Effector CD4-positive, alpha-beta T cell (primary cell): ENCODE measurements at places on chromosomes 6 and 20.

DNA sequence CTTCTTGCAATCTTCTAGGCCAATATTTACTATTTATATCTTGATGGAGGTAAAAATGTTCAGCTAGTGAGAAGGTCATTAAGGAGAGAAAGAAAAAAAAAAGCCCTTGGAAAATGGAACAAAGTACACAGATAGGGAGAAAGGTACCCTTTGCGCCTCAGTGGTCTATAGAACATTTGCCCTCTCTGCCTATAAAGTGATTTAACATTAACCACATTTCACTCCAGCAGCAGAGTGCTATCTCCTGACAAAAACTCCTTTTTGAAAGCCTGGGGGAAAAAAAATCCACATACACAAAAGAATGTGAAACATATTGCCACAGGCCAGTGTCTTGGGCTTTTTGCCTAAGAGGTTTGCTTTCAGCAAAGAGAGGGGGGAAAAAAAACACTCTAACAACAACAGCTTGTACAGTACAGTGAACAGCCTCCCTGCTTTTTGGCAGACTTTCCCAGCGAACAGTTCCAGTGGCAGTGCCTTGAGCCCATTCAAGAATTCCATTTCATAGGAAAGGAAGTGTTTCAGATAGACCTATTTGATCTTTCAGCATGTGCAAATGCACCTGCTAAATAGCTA lies 695 bp downstream of the ARHGAP18 start:
- no peak for DNase-seq

DNA sequence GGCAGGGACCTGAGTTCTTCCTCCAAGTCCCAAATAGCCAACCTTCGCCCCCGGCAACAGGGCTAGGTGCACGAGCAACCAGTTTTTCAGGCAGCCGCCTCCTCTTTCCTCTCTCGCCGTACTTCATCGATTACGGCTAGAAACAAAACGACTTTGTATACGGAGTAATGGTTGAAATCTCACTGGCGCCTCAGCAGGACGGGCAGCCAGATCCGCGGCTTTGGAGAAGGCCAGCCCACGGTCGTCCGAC lies 333 bp upstream of the SMIM13 start:
- DNase-seq: no peak

GRCh38 chr6:26554697-26555504 lies 16.7 kb downstream of the HMGN4 start:
- peak; percentile 31 for DNase-seq

- no peak for DNase-seq
Observed at GRCh38 chr20:59778615-59779200, 154.7 kb downstream of the SYCP2 start.

DNA sequence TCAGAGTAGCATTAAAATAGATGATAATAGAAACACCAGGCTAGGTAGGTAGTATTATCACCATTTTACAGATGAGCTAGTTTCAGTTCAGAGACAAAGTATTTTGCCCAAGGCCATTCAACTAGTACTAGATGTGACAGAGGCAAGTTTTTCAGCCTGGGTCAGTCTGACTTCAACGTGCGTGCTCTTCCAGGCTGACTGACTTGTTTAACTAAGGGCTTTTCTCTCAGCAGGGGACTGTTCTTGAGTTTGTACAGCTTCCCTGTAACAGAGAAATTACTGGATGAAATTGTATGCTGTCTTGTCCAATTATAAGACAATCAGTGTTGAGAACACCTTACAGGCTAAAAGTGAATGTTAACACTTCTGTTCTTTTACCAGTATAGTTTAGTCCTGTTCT lies 333.5 kb upstream of the MAN1A1 start:
- DNase-seq: no peak

DNA sequence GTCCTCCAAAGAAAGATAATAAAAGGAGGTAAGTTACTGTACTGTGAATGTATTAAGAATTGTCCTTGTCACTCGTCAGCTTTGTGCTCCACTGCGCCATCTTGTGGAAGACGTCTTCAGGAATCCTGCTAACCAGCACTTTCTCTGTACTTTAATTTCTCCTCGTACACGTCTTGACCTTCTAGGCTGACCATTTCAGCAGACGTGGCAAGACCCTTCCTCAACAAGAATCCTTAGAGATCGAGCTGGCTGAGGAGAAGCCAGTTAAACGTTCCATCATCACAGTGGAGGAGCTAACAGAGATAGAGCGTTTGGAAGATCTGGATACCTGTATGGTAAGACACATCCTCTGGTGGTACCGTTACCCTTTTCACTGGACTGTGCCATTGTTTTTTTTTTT lies 95.5 kb upstream of the SCGN start:
- peak; percentile 71 for DNase-seq

- DNase-seq: no peak
Observed at GRCh38 chr6:37524025-37524969, 24.6 kb upstream of the CCDC167 start.

- DNase-seq: no peak
Observed at GRCh38 chr6:161272635-161273273, 1.1 kb downstream of the AGPAT4 start.

DNA sequence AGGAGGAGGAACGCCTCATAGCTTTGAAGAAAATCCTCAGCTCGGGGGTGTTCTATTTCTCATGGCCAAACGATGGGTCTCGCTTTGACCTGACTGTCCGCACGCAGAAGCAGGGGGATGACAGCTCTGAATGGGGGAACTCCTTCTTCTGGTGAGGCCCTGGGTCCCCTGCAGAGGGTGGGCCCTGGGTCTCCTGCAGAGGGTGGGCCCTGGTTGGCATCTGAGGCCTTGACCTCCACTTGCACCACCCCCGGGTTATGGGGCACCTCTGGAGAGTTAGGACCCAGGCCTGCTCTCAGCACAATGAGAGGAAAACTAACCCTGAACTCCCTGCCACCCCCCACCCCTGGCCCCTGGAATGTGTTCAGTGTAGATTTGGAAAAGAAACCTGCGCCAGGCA lies 47.2 kb downstream of the SYNJ2 start:
- no peak for DNase-seq
